ENCODE measurements at places on chromosomes 3 and 15. TPM values are rescaled to one million over a fixed set of nuclear protein-coding genes. Genes with fewer than 3 reads are reported as not detected.

- no peak overlapping the region for H3K27ac ChIP-seq
- H3K36me3 ChIP-seq: no peaks in the 10 kb centered on the region
- no peaks in the 10 kb centered on the region for H3K27me3 ChIP-seq
- H3K4me3 ChIP-seq: no peak overlapping the region
These were observed 31.7 kb downstream of the HES1 start for GRCh38 chr3:194167480-194168282.

GRCh38 chr3:66439666-66440344 lies 61.0 kb downstream of the LRIG1 start:
- no peak overlapping the region for H3K27ac ChIP-seq
- peaks cover 48% of the 10 kb centered on the region for H3K4me1 ChIP-seq
- peaks cover 35% of the 10 kb centered on the region for H3K36me3 ChIP-seq
- H3K4me3 ChIP-seq: no peak overlapping the region
- no peaks in the 10 kb centered on the region for H3K27me3 ChIP-seq

Gene MAGI1
- total RNA-seq: 45.1 TPM

GRCh38 chr3:33099701-33100100 lies 2.8 kb upstream of the GLB1 start:
- no peaks in the 10 kb centered on the region for H3K27me3 ChIP-seq
- H3K36me3 ChIP-seq: no peaks in the 10 kb centered on the region
- DNase-seq: no peak
- H3K4me3 ChIP-seq: no peak overlapping the region
- H3K27ac ChIP-seq: no peak overlapping the region

All from endodermal cell (in vitro differentiated cells).